ENCODE measurements at places on chromosomes 7 and 10. TPM values are rescaled to one million over a fixed set of nuclear protein-coding genes. Genes with fewer than 3 reads are reported as not detected.

Gene LRMDA
- total RNA-seq = 1.2 TPM

GRCh38 chr7:130481898-130482297 lies 10.0 kb upstream of the MEST start:
- H3K27ac ChIP-seq = no peak overlapping the region
- no peak overlapping the region for H3K4me3 ChIP-seq
- H3K36me3 ChIP-seq = no peaks in the 10 kb centered on the region
- no peak for DNase-seq

GRCh38 chr7:24921362-24921679 lies 58.7 kb downstream of the OSBPL3 start:
- H3K27ac ChIP-seq = no peak overlapping the region
- H3K4me3 ChIP-seq = no peak overlapping the region
- H3K36me3 ChIP-seq = no peaks in the 10 kb centered on the region
- no peaks in the 10 kb centered on the region for H3K27me3 ChIP-seq

DNA sequence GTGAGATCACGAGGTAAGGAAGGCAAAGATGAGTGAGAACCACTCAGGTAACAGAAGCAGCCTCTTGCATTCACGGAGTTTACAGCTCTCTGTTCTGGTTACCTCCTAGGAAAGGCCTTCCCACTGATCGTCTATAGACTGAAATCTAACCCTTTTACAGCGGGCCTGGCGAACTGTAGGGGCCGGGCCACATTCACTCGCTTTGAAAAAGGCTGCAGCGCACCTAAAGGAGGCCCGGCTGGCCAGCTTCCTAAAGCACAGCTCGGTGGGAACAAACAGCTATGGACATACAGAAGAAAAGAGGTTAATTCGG lies 565 bp downstream of the ATP5MK start:
- peaks cover 64% of the 10 kb centered on the region for H3K36me3 ChIP-seq
- DNase-seq = no peak
- H3K27me3 ChIP-seq = no peaks in the 10 kb centered on the region
- peak overlapping the region; percentile 97 for H3K27ac ChIP-seq
- H3K4me1 ChIP-seq = peaks cover 27% of the 10 kb centered on the region
- H3K4me3 ChIP-seq = peak overlapping the region; percentile 95

DNA sequence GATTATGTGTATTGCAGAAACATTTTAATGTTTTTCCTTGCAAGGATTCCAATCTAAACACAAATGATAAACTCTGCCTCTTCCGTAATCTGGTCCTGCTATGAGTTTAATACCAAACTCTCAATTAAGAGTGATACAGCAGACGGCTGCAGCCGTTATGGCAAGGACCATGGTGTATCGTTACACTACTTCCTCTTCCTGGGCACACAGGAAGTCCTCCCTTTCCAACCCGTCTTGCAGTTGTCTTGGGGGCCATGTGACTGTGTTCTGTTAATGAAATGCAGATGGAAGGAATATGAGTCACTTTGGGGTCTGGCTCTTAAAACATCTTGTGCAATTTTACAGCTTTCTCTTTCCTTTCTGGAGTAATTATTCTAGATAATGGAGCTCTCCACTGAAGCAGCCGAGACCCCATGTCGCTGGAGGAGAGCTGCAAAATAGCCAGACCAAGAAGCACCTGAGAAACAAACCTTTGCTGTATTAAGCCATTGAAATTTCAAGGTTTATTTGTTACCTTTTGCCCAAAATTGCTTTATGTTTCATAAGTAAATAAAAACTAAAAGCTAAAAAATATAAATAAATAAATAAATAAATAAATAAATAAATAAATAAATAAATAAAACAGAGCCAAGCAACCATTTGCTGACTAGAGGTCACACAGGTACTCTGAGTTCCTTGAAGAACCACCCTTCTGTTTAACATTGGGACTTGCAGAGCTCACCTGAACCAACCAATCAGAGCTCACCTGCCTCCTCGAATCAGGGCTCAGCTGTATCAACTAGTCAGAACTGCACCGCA lies 74.7 kb downstream of the FRMPD2 start:
- H3K36me3 ChIP-seq = no peaks in the 10 kb centered on the region
- H3K4me1 ChIP-seq = no peaks in the 10 kb centered on the region
- H3K4me3 ChIP-seq = no peak overlapping the region

DNA sequence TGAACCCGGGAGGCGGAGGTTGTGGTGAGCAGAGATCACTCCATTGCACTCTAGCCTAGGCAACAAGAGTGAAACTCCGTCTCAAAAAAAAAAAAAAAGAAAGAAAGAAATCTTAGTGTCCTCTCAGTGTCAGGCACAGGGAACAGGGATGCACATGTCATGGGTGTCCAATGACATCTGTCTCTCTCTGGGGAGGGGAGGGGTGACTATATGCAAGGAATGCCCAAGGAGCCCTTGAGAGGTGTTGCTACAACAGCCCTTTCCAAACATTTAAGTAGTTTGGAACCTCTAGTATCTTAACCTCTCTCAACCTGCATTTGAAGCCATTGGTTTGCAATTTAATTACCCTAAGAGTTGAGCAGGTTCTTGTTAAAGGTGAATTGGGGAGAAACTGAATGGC lies 28.9 kb downstream of the PDLIM1 start:
- DNase-seq = no peak
- no peak overlapping the region for H3K4me3 ChIP-seq
- H3K27me3 ChIP-seq = no peaks in the 10 kb centered on the region
